CD4-positive, alpha-beta memory T cell (primary cell): ENCODE measurements at places on chromosomes 5 and 9. TPM values are rescaled to one million over a fixed set of nuclear protein-coding genes. Genes with fewer than 3 reads are reported as not detected.

DNA sequence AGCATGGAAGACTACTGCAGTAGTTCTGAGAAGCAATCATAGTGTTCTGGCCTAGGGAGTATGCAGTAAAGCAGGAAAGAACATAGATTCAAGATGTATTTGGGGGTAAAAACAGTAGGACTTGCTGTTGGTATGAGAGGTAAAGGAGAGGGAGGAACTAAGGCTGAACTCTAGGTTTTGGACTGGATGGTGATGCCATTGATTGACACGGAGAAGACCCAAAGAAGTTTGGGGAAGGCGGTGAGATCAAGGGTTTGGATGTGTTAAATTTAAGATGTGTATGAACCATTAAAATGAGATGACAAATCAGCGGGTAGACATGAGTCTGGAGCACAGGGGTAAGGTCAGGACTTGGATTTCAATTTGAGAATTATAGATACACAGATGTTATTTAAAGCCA is 2.0 kb upstream of the CDC37L1 start:
- no peak for DNase-seq

DNA sequence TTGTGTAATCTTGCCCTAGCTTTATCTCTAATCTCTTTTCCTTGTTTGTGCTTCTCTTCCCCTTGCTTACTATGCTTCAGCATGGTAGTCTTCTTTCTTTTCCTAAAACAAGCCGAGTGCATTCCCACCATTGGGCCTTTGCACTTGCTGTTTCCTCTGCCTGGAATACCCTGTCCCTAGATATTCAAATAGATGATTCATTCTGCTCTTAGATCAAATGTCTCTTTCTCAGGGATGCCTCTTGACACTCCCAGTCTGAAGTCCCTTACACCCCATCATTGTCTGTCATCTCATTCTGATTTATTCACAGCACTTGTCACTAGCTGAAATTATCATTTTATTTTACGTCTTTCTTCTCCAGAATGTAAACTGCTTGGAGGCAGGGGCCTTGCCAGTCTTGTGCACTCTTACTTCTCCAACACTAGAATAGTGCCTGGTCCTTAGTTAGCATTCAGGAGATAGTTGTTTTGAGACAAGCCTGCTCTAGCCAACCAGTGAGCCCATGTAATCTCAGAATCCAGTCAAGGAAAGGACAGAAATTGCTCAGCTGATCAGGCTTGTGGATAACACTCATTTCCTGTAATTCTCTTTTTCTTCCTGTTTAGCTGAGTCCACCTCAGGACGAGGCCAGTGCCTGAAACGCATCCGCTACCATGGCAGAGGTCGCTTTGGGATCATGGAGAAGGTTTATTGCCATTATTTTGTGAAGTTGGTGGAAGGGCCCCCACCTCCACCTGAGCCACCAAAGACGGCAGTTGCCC is 25.4 kb downstream of the MRPL22 start:
- DNase-seq, result no peak

DNA sequence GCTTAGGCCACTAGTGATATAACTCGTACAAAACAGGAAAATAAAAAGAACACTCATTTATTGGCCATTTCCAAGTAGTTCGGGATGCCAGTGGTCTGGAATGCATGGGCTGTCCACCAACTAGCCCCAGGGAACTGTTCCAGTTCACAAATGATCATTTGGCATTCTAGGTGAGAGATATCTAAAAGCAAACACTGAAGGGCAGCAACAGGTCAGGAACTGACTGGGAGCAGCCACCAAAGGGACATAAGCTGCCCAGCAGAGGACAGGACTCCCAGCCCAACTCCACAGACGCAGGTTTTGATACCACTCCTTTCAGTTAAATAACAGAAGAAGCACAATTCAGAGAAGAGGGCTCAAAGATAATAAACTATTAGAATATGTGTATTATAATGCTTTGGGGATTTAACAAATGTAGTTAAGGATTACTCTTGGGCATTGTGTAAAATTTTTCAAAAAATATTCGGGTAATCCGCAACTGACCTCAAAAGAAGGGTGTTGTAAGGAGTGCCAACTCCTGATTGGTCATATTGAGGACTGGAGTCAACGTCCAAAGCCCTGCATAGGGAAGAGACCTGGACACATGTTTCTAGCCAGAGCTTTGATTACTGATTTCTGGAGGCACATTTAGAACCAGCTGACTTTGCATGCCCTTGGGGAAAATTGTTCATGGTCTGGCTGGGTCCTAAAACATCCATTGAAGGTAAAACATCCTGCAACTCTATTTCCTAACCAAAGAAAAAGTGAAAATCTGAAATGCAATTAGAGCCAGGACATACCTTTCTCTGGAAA is 320.0 kb downstream of the DNAH5 start:
- DNase-seq, result no peak

ARHGAP26 gene
- polyA plus RNA-seq, result 11.9 TPM

HMCN2 gene
- not detected for polyA plus RNA-seq

DNA sequence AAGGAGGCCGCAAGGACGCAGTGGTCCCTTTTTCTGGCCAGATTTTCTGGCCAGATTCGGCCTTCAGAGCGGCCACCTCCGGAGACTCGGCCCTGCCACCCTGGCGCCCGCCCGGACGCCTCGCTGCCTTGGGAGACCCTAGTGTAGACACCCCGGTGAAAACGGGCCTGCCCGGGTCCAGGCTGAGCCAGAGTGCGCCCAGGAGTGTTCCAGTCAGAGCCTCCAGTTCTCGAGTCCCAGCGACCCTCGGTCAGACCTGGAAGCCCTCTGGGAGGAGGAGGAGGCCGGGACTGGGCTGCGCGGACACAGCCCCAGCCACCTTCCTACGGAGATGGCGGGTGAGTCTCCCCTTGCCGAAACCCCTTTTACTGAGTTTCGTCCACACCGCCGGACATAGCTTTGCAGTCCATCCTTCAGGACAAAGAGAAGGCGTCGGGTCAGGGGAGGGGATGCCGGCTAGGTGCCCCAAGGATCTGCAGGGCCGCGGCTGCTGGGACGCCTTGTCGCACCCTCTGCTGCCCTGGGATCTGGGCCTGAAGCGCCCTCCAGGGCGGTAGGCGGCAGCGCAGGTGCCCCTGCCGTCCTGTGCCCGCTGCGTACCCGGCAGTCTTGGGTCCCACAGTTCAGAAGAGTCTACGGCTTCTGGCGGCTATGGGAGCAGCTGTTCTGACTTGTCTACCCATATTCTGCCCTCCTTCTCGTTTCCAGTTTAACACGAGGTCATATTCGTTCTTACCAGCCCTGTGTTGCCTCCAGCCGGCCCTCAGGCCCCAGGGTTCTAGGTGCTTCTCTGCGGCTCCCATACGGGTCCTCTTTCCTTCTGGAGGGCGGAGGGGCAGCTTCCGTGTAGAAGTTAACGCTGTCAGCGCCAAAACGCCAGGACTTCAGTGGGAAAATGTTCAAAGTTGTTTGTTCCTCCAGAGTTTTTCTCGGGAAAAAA is 1771.7 kb upstream of the CDH9 start:
- no peak for DNase-seq

IRGM gene
- polyA plus RNA-seq, result 1.5 TPM

LHX2 gene
- polyA plus RNA-seq, result not detected

DNA sequence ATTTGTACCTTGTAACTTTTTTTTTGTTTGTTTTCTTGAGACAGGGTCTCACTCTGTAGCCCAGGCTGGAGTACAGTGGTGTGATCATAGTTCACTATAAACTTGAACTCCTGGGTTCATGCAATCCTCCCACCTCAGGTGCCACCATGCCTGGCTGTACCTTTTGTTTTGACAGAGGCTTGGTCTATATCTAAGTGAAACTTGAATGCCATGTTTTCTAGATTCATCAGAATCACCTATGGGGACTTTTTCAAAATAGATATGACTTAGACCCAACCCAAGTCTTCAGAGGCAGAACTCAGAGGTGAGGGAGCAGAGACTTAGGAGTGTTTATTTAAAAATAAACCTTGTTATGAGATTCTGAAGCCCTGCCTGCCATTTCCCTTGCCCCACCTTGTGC is 128.4 kb downstream of the PTTG1 start:
- DNase-seq, result no peak

DNA sequence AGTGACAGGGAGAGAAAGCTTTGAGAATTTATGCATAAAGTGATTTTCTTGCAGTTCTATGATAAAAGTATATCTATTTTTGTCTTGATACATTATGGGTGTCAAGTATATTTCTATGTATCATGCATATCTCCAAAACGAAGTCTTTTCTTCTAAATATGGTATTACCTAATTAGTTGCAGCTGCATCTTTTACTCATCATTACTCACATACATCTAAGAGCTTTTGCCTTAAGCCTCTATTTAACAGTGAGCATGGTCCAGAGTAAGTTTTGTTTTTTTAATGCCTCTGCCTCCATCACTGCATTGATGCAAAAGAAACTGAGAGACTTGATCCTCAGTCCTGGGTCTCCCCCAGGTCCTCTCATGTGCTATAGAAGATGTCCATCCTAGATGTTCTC is 40.0 kb upstream of the SMC5 start:
- no peak for DNase-seq

GRCh38 chr9:136055715-136056545 is 39.2 kb downstream of the NACC2 start:
- DNase-seq, result no peak

- no peak for DNase-seq
Observed at GRCh38 chr9:110124439-110124838, 83.5 kb downstream of the C9orf152 start.

- DNase-seq, result no peak
Observed at GRCh38 chr5:57232293-57233033, 58.6 kb downstream of the GPBP1 start.

GRCh38 chr5:139651043-139651834 is 3.1 kb downstream of the CXXC5 start:
- DNase-seq, result no peak

DNA sequence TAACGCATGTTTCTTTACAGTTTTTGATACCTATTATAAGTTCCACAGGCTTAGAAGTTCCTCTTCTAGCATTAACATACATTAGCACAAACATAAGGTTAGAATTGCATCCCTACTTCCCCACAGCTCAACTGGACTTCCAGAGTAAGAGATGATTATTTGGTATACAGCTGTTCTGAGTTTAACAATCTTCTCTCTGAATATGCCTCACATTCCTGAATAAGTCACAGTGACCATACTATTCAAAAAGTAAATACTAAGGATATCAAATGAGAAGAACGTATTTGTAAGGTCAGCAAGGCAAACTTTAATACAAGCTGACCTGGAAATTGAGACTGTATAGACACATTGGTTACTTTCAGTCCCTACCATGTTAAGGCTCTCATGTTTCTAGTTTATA is 21.3 kb downstream of the NR6A1 start:
- DNase-seq, result no peak

- no peak for DNase-seq
Observed at GRCh38 chr5:162565-163337, 28.5 kb upstream of the LRRC14B start.

GRCh38 chr9:69809304-69809863 is 11.2 kb upstream of the CFAP95 start:
- DNase-seq, result peak; percentile 7

- DNase-seq, result peak; percentile 11
Observed at GRCh38 chr5:54794135-54794975, 191.0 kb downstream of the ESM1 start.

PCDHA6 gene
- not detected for polyA plus RNA-seq

DNA sequence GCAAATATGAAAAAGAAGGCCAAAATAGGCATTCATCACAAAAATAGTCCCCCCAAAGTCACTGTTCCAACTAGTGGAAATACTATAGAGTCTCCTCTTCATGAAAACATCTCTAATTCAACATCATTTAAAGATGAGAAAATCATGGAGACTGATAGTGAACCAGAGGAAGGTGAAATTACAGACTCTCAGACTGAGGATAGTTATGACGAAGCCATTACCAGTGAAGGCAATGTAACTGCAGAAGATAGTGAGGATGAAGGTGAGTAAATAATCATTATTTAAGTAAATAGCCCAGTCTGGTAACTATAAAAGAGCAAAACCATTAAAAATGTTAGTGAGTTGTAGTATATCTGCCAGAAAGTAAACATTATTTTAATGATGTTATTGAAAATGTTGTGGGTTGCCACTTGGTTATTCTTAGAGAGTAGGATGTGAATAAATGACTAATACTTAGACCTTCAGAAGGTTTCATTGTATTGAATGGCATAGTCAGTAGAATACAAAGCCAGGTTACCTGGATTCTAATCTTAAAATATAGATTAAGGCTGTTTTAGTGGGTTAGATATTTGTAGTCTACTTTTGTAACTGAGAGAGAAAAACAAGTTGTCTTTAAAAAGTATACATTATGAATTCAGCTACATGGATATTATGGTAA is 16.3 kb downstream of the AGGF1 start:
- DNase-seq, result no peak

DNA sequence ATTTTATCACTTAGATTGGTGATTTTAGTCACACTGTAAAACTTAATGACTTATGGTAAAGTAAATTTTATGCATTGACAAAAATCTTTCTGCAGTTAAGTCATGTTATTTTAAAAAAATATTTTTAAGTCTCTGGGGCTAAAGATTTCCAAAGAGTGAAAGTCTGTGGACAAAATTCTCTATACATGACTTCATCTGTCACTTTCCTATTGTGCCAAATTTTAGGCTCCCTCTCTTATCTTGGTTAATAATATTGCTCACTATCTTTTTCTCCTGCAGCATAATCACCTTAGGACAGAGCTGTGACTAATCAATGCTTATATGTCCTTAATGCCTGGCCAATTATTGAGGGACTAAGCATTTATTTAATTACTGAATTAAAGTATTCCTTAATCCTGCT is 15.2 kb downstream of the LURAP1L start:
- no peak for DNase-seq

- DNase-seq, result no peak
Observed at GRCh38 chr5:138951091-138951985, 76.2 kb upstream of the LRRTM2 start.

GRCh38 chr5:108797986-108798385 is 50.3 kb downstream of the FER start:
- no peak for DNase-seq

RNF180 gene
- polyA plus RNA-seq, result not detected

DNA sequence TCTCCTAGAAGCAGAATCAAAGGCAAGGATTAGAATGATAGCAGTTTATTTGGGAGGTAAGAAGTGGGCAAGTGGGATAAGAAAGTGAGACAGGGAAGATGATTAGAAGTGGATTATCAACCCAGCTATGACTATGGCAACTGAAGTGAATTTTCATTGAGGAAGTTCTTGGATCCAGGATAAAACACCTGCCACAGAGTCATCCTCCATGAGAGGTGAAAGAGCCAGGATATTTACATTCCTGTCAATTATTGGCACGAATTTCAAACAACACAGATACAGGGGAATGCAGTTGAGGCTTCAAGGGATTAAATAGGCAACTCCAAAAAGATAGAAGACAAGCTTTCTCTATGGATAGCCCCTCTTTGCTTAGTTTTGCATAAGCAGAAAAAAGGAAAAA is 31.8 kb upstream of the ZNF366 start:
- DNase-seq, result no peak
